ENCODE measurements at places on chromosomes 7 and 10. TPM values are rescaled to one million over a fixed set of nuclear protein-coding genes. Genes with fewer than 3 reads are reported as not detected.

DNA sequence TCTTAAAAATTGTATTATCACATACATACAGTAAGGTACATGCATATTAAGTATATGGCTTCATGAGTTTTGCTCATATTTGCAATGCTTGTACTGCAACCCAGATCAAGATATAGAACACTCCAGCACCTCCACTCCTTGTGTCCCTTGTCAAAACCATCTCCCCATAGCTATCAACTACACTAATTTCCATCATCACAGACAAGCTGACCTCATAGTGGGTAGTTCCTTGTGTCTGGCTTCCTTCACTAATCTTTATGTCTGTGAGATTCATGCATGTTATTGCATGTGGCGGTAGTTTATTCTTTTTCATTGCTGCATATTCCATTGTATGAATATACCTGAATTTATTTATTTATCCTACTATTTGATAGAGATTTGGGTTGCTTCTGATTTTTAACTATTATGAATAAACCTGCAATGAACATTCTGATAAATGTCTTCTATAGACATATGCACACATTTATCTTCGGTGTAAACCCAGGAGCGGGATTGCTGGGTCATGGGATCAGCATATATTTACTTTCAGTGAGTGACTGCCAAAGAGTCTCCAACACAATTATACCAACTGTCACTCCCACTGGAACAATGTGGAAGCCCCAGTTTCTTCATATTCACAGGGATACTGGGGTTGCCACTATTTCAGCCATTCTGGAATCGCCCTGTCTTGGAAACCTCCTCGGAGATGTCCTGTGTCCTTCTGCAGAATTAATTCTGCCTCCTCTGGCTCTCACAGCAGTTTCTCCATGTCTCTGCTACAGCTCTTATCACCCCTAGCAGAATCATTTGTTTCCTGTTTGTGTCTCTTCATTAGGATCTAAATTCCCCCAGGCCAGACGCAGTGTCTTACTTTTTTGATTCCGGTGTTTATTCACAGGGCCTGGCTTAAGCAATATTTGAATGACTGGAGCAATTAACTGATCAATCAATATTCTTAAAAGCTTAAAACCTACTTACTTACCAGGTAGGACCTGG, 14.7 kb upstream of the ADAM12 start:
- DNase-seq: no peak

GRCh38 chr10:22764639-22765038, 50.3 kb upstream of the PIP4K2A start:
- no peak for DNase-seq

The TAS2R41 gene
- total RNA-seq: not detected

The CALHM3 gene
- 0.52 TPM for total RNA-seq

The ERVW-1 gene
- total RNA-seq: not detected

- peak; percentile 26 for DNase-seq
Measured at GRCh38 chr10:112330162-112330561, 43.8 kb upstream of the ACSL5 start.

DNA sequence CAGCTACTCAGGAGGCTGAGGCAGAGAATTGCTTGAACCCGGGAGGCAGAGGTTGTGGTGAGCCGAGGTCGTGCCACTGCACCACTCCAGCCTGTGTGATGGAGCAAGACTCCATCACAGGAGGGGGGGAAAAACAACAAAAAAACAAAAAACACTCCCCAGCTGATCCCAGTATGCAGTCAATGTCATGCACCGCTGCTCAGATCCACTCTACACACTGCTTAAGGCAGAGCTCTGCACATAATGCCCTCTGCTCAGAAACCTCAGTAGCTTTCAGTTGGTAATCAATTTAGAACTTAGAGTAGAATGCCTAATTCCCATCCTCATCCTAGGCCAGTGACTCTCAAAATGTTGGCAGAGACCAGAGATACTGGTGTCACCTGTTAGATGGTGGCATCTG, 43.9 kb downstream of the PDSS1 start:
- DNase-seq: no peak

DNA sequence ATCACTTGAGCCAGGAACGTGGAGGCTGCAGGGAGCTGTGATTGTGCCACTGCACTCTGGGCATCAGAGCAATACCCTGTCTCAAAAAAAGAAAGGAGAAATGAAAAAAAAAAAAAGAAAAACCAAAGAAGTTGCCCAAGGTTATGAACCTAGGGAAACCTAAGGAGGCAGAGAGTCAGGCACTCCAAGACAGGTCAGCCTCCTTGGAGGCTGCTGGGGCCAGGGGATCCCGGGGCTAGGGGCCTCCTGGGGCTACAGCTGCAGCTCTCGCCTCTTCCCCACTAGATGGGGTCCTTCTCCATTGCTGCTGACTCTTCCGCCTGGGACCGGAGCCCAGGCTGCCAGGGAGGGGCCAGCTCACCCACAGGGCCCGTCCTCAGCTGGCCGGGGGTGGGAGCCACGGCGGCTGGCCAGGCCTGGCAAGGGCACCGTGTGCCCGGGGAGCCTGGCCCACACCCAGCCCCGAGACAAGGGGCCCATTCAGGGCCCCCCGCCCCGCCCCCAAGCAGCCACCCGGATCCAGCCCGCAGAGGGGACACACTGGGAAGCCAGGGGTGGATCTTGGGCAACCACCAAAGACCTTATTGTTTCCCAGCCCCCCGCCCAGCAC, 1.7 kb upstream of the SPACDR start:
- DNase-seq: peak; percentile 93

GRCh38 chr10:88317099-88317498, 266.0 kb downstream of the RNLS start:
- DNase-seq: no peak

- DNase-seq: no peak
Measured at GRCh38 chr10:107583974-107584373, 419.5 kb upstream of the SORCS1 start.

GRCh38 chr7:2660359-2661095, 27.5 kb upstream of the AMZ1 start:
- DNase-seq: no peak

- DNase-seq: no peak
Measured at GRCh38 chr7:17939211-17939605, 1.1 kb downstream of the SNX13 start.

GRCh38 chr10:124302951-124303505, 115.7 kb downstream of the OAT start:
- DNase-seq: no peak

DNA sequence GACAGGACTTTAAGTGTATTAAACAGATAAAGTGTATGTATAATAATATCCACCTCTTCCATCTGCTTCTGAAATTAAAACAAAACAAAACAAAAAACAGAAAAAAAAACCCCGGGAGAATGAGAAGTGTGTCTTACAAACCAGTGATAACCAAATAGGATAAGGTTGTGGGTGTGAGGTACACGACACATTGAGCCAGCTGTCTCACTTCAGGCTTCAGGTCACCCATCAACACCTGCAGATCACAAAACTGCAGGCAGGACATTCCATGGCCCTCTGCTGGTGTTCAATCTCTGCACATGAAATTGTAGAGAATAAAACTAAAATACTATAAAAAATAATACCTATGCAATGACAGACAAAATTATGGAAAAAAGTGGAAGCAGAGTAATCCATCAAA, 339.9 kb downstream of the SFMBT2 start:
- no peak for DNase-seq

DNA sequence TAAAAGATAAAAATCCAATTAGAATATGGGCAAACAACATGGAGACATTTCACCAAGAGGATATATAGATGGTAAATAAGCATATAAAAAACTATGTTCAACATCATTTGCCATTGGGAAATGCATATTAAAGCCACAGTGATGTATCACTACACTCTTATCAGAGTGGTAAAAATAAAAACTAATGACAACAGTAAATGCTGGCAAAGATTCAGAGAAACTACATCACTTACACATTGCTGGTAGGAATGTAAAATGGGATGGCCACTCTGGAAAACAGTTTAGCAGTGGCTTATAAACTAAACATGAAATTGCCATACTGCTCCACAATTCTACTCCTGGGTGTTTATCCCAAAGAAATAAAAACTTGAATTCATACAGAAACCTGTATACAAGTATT, 59.2 kb downstream of the CROT start:
- DNase-seq: no peak

- no peak for DNase-seq
Measured at GRCh38 chr7:42596737-42597136, 315.1 kb downstream of the C7orf25 start.

The ZNF92 gene
- 1.3 TPM for total RNA-seq

The OLAH gene
- total RNA-seq: not detected

GRCh38 chr7:6433784-6434615, 13.8 kb downstream of the DAGLB start:
- no peak for DNase-seq

DNA sequence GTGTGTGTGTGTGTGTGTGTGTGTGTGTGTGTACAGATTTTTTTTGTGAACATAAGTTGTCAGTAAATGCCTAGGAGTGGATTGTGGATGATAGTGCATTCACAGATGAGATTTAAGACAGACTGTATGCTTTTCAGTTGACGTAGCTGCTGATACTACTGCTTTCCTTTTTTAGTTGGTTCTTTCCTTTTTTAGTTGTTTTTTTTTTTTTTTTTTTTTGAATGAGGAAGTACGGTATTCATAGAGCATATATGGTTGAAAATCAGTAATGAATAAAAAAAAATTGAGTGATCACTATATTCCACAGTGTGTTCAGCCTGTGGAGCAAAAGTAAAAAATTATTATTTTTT, 80.5 kb downstream of the RBM33 start:
- DNase-seq: no peak

DNA sequence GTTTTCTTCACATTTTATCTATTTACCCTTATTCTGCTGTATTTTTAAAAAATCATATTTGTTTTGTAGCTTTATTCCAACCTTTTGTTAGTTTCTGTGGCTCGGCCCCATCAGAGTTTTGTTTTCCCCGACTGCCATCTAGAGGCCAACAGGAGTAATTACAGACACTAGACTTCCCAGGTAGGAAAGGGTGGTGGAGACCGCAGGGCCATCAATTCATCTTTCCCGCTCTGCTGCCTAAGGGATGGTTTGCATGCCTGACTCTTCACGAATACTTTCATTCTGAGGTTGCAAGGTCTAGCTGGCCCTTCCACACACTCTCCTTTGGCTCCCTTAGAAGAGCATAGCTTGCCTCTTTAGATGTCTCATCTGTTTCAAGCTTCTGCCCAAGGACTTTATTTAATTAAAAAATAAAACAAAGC, 38.3 kb downstream of the LYZL2 start:
- peak; percentile 25 for DNase-seq

DNA sequence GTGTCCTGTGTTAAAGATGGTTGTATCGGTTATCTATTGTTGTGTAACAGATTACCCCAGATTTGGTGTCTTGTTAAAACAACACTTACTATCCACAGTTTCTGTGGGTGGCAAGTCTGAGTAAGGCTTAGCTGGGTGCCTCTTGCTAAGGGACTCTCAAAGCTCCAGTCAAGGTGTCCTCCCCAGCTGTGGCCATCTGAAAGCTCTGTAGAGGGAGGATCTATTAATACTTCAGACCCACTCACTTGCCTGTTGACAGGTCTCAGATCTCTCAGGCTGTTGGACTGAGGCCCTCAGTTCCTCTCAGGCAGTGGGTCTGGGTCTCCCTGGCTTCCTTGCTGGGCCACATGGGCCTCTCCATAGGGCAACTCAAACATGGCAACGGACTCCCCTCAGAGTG, 19.6 kb downstream of the ARID5B start:
- DNase-seq: no peak

The LIPJ gene
- 0.99 TPM for total RNA-seq

The TYW1B gene
- 7.9 TPM for total RNA-seq

Measured in body of pancreas (tissue), 4 donors.